Activated T-cell treated with anti-CD3 and anti-CD28 coated beads, Interleukin-2, amount 50 U/mL, for 72 hours (primary cell): ENCODE measurements at places on chromosomes 4 and X.

- no peak for DNase-seq
Measured at GRCh38 chrX:2793752-2794151, 35.0 kb upstream of the GYG2 start.

- no peak for DNase-seq
Measured at GRCh38 chr4:47383829-47384427, 79.6 kb downstream of the COMMD8 start.

DNA sequence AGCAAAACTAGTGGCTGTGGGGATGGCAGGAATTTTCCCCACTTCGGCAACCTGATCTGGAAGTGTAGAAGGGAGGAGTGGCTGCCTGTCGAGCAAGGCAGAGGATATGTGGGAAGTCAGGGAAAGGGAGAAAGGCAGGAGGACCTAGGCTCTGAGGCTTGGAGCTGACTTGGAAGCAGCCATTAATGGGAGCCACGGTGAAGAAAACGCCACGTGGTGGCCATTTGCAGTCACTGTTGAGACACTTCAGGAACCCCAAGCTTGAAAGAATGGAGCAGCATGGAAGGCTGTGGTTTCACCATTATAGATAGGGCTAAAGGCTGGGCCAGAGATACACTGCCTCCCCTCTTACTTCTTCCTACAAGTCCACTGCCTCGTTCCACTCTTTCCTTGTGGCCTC, 41.8 kb upstream of the MAML3 start:
- no peak for DNase-seq

DNA sequence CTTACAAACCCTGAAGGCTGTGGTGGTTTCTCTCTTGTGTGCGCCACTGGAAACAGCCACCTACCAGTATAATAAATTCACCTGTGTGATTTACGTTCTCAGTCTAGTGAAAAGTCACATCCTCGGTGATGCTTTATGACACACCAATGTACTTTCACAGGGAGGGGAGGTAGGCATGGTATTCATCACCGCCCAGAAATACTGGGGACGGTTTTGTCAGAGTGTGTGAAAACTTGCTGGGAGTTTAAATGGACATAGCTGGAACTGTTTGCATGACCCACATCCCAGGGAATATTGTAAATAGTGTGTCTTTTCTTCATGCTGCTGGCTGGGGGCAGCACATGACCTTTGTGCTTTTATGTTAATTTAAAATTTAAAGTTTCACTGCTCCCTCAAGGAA, 421.8 kb downstream of the MAPK10 start:
- no peak for DNase-seq

- no peak for DNase-seq
Measured at GRCh38 chr4:56118055-56118454, 169.3 kb downstream of the CEP135 start.

DNA sequence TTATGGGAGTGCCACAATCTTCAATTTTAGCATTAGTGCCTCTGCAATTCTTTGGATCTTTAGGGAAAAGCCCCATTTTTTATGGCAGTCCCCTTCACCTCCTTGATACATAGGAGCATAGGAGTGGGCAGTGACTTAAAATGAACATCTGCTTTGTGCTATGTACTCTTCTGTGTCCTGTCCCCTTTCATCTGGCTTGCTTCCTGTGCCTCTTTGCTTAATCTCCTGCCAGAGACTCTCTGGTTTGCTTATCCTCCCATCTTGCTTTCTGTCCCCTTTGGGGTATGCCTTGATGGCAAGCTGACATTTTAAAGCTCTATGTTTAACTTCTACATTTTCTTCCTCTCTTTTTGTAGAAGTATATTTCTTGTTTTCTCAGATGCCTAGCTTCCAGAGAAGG, 12.3 kb downstream of the PGK1 start:
- no peak for DNase-seq

DNA sequence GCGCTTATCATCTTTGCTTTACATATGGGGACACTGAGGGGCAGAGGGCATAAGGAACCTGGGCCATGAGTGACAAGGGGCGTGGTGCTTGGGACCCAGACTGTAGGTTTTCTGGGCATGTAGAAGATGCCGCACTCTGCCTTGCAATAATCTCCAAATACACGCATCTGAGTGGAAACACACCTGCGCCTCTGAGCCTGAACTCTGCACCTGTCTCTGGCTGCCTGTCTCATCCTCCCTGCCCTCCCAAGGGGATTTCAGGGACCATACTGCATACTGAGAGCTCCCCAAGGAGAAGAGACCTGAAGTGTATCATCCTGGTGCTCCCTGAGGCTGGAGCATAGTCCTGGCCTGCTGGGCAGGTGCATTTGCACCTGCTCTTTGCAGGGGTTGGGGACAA, 34.7 kb upstream of the ASMTL start:
- no peak for DNase-seq

- DNase-seq, result no peak
Measured at GRCh38 chr4:20816287-20816686, 116.0 kb downstream of the PACRGL start.

- no peak for DNase-seq
Measured at GRCh38 chr4:17493619-17494018, 18.3 kb downstream of the QDPR start.

- DNase-seq, result no peak
Measured at GRCh38 chrX:153564047-153564606, 34.8 kb downstream of the CCNQ start.

GRCh38 chrX:12997906-12998687, 23.2 kb downstream of the TMSB4X start:
- DNase-seq, result no peak

DNA sequence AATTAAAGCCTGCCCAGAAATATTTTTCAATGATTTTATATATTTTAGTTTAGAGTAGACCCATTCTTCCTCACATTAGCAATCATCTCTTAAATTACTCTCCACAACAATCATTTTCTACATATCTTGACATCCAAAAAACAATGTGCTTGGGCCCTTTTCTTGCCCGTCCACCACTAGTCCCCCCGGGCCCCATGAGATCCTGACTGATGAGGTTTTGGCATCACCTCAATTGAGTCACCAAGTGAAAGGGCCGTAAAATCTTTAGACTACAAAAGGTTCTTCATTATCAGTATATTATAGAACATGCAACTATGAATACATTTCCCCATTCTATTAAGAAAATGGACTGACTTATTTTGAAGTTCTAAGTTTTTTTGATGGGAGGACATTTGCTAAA, 4.0 kb upstream of the CDKL2 start:
- no peak for DNase-seq

DNA sequence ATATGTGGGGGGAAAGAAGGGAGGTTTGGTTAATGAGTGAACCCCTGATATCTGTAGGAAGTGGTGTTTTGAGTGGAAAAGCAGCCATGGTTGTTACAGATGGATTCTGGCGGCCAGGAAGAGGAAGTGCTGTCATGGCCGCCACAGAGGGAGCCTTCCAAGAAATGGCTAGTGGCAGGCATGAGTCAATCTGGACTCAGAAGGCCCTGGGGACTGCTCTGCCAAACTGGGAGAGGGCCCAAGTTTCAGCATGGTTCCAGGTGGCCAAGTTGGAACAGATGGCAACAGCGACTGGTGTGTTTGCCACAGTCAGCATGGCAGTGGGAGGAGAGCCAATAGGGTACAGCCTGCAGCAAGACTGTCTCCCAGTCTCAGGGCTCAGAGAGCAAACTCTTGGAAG, 32.5 kb downstream of the ETDB start:
- DNase-seq, result no peak

- DNase-seq, result no peak
Measured at GRCh38 chr4:161320377-161320776, 843.4 kb downstream of the FSTL5 start.

GRCh38 chrX:111265486-111265885, 4.8 kb downstream of the CAPN6 start:
- DNase-seq, result no peak

DNA sequence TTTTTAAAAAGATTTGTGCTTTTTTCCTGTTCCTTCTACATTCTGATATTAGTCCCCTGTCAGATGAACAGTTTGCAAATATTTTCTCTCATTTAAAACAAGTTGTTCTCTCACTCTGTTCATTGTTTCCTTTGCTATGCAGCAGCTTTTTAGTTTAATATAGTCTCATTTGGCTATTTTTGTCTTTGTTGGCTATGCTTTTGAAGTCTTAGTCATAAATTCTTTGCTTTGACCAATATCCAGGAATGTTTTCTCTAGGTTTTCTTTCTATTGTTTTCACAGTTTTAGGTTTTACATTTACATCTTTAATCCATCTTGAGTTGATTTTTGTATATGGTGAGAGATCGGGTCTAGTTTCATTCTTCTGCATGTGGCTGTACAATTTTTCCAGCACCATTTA, 136.8 kb downstream of the TET2 start:
- no peak for DNase-seq

- no peak for DNase-seq
Measured at GRCh38 chr4:135177321-135177720, 975.7 kb upstream of the PABPC4L start.

- DNase-seq, result no peak
Measured at GRCh38 chrX:11766487-11766886, 8.4 kb downstream of the MSL3 start.

DNA sequence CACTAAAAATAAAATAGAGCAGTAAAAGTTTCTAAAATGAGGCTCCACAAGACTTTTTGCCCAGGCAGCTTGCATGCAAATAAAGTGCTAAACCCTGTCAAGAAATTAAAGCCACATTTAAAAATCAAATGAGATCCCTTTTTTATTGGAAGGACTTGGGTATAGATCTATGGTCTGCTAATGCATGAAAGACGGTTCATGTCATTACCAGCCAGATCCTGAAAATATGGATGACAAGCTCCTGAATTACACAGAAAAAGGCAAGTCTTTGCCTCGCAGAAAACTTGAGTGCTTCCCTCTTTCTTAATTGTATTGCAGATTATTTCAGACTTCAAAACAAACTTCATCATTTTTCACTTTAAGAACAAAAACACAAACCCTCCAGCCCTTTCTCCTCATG, 169.6 kb downstream of the LDB2 start:
- no peak for DNase-seq

DNA sequence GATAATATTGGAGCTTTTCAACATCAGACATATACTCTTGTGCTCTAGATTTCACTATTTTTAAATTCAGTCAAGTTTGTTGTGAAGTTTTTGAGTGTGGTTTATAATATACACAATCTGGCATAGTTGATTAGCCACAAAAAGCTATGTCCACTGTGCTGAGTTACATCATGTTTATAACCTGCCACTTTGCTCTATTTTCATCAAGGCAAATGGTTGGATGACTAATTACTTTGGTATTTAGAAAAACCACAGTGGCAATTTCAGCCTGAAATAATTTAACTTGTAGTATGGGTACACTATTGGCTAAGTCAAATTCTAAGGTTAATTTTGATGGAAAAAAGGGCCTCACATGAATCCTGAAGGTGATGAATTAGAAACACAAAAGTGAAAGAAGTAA, 262.6 kb downstream of the C4orf33 start:
- no peak for DNase-seq

GRCh38 chr4:71494539-71494938, 155.7 kb downstream of the SLC4A4 start:
- DNase-seq, result no peak

DNA sequence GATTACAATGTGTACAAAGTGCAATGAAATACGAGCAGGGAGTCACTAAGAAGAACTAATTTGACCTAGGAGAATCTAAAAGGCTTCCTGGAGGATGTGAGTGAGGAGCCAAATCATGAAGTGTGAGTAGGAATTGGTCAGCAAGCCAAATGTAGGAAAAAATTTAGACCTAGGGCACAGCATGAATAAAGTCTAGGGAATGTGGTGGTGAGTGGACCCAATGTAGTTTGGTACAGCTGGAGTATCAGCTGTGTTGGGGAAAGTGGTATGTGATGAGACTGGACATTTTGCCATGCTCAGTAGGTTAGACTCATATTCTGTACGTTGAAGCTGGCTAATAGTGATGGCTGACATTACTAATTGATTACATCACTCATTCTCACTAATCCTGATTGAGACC, 191.0 kb downstream of the AFF2 start:
- no peak for DNase-seq

- no peak for DNase-seq
Measured at GRCh38 chrX:19245711-19246269, 97.9 kb upstream of the PDHA1 start.

DNA sequence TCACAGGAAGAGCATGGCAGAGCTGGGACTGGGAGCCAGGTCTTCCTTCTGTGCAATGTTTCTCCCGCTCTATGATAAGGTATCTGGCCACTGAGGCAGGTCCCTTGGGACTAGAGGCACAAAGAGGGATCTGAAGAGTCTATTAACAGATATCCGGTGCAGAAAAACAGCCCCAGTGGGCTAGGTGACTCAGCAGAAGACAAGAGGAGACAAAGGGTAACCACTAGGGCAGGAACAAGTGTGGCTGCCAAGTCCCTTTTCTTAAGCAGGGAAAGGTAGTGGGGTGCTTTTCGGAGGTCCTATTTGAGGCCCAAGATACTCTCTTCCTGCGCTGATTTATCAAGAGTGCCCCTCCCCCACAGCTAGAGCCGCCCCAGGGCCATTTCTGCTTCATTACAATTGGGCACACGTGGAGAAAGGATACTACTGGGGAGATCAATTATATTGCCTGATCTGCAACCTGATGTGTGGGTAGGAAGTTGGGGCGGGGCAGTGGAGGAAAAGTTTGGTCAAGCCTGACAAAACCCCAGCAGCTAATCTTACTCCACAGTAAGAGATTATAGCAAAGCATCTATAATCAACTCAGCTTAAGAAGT, at the start of gene DGAT2L6:
Gene DGAT2L6, plus strand, starts transcription at position 546 of the 596 bp plus-strand sequence. CDS start 100 bp downstream, outside the sequence.
- no peak for DNase-seq

DNA sequence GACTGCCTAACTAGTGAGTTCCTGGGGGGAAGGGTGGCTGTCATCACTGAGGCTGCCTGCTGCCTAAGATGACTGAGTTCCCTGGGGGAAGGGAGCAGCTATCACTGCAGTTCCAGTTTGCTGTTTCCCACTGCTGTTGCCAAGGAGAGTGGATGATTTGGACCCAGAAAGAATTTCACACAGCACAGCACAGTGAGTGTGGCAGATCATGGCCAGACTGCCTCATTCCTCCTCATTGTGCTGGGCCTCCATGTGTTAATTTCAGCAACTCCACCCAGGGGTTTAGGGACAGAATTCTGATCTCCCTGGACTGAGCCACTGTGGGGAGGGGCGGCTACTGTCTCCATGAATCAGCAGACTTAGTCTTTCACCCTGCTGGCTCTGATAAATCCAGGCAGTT, 125.0 kb downstream of the TEX13C start:
- DNase-seq, result no peak

- DNase-seq, result no peak
Measured at GRCh38 chr4:70849291-70849690, 9.6 kb upstream of the GRSF1 start.

- DNase-seq, result no peak
Measured at GRCh38 chrX:67338262-67338661, 205.6 kb upstream of the AR start.

GRCh38 chr4:1192493-1193205, 20.3 kb upstream of the SPON2 start:
- no peak for DNase-seq

GRCh38 chr4:184953421-184953945, 64.8 kb upstream of the HELT start:
- no peak for DNase-seq

- DNase-seq, result no peak
Measured at GRCh38 chr4:14345356-14345775, 656.9 kb upstream of the CPEB2 start.

DNA sequence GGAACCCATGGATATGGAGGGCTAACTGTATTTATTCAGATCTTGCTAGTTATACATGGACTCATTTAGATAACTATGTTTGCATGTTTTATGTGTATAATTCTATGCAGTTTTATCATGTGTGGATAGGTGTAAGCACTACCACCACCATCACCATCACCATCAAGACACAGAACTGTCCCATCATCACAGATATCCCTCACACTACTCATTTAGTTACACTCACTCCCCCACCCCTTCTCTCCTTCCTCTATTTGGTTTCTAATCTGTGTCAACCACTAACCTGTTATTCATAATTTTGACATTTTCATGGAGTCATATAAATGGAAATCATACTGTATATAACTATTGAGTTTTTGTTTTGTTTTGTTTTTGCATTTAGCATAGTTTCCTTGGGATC, 43.7 kb downstream of the STAG2 start:
- no peak for DNase-seq
